ENCODE measurements at places on chromosomes 3 and 15. TPM values are rescaled to one million over a fixed set of nuclear protein-coding genes. Genes with fewer than 3 reads are reported as not detected.

GRCh38 chr15:66733976-66734375 lies 31.9 kb downstream of the SMAD6 start:
- no peaks in the 10 kb centered on the region for H3K4me1 ChIP-seq
- peaks cover 81% of the 10 kb centered on the region for H3K36me3 ChIP-seq
- DNase-seq = no peak
- H3K27me3 ChIP-seq = no peaks in the 10 kb centered on the region

PML gene
- 28.9 TPM for total RNA-seq

DNA sequence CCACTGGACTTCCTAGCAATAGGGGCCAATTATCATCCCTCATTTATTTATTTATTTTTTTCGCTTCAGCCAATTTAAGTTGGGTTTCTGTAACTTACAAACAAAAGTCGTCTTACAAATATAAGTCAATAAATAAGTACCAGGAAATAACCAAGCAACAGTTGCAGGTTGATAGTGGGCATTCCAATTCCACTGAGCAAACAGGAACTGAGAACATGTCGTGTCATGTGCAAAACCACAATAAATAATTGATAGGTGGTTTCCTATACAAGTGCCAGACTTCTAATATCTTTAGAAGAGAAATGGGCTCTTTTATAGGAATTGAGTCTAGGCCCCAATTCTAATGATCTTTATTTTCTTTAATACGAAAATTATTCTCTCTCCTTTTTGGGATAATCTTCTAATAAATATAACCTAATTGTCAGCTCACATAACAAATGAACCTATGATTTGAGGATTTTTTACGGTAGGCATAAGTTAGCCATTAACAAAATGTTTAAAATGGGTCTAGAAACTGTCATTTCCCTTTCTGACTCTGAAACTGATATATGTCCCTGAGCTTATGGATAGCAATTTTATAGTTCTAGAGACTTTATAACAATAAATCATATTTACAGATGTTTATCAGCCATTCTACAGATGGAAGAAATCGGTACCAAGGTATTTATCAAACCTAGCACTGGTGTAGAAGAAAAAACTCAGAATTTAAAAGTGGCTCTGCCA lies 571.8 kb downstream of the FOXP1 start:
- H3K27ac ChIP-seq = no peak overlapping the region
- no peaks in the 10 kb centered on the region for H3K27me3 ChIP-seq
- H3K4me3 ChIP-seq = no peak overlapping the region

SACM1L gene
- 229 TPM for total RNA-seq

GRCh38 chr15:35936284-35936683 lies 390.3 kb upstream of the DPH6 start:
- DNase-seq = no peak
- H3K27ac ChIP-seq = no peak overlapping the region
- H3K36me3 ChIP-seq = no peaks in the 10 kb centered on the region
- H3K4me1 ChIP-seq = peaks cover 9% of the 10 kb centered on the region

PTPN9 gene
- 50.9 TPM for total RNA-seq

- no peak overlapping the region for H3K27ac ChIP-seq
- no peak overlapping the region for H3K4me3 ChIP-seq
Measured at GRCh38 chr3:25510797-25511196, 82.7 kb downstream of the RARB start.

DNAJA4 gene
- 2.2 TPM for total RNA-seq

SOX14 gene
- total RNA-seq = not detected

DNA sequence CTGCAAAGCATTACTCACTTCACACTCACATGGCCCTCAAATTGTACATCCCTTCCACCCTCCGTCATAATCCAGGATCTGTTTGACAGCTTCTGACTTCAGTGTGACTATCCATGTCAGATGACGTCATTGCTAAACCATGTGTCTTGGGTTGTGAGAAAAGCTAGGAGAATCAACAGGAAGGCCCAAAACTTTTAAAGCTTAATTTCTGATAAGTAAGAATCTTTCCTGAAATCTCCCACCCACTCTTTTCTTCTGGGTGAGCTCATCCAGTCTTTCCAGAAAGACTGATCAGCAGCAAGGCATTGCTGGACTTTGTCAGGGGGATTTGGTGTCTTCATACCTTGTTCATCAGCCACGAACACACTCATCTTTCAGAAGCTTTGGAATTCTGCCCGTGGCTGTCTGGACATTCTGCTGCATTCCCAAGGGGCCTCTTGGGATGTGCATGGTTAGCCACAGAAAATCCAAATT lies 11.5 kb upstream of the LMCD1 start:
- no peak for DNase-seq
- H3K4me1 ChIP-seq = peaks cover 7% of the 10 kb centered on the region
- H3K27me3 ChIP-seq = no peaks in the 10 kb centered on the region
- H3K27ac ChIP-seq = no peak overlapping the region

A4GNT gene
- total RNA-seq = not detected

GRCh38 chr3:102156426-102156825 lies 278.4 kb upstream of the ZPLD1 start:
- H3K36me3 ChIP-seq = no peaks in the 10 kb centered on the region
- no peaks in the 10 kb centered on the region for H3K4me1 ChIP-seq
- H3K27me3 ChIP-seq = no peaks in the 10 kb centered on the region
- no peak for DNase-seq
- no peak overlapping the region for H3K27ac ChIP-seq
- H3K4me3 ChIP-seq = no peak overlapping the region

MOBP gene
- total RNA-seq = 7.1 TPM

GRCh38 chr15:51285399-51285798 lies 53.0 kb downstream of the CYP19A1 start:
- H3K4me1 ChIP-seq = no peaks in the 10 kb centered on the region
- H3K4me3 ChIP-seq = no peak overlapping the region
- no peaks in the 10 kb centered on the region for H3K36me3 ChIP-seq
- no peak overlapping the region for H3K27ac ChIP-seq
- no peak for DNase-seq

- H3K4me3 ChIP-seq = peak overlapping the region; percentile 55
- H3K4me1 ChIP-seq = no peaks in the 10 kb centered on the region
- DNase-seq = peak; percentile 90
Measured at GRCh38 chr3:170689893-170690660, 104.2 kb upstream of the SLC7A14 start.

DNA sequence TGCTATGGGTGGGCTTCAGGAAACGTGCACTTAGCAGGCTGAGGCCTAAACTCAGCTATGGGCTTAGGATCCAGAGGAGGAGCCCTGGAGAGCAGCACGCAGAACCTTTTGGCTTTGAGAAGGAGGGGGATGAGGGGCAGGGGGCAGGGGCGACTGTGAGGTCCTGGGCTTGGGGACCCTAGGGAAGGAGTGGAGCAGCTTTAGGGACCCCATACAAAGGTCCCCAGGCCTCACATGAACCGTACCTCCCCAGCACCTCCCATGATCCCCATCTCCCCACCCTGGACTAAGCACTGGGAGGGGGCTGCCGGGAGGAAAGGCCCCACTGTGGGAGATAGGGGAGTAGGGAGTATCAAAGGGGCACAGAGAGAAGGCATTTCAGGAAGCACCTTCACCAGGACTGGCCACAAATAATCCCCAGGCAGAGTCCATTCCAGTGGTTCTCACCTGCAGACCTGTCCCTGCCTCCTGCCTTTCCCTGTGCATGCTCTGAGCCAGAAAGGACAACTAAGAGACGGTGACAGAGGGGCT lies 62.0 kb upstream of the KLF13 start:
- DNase-seq = peak; percentile 36
- no peak overlapping the region for H3K27ac ChIP-seq
- no peak overlapping the region for H3K4me3 ChIP-seq
- H3K36me3 ChIP-seq = no peaks in the 10 kb centered on the region

DNA sequence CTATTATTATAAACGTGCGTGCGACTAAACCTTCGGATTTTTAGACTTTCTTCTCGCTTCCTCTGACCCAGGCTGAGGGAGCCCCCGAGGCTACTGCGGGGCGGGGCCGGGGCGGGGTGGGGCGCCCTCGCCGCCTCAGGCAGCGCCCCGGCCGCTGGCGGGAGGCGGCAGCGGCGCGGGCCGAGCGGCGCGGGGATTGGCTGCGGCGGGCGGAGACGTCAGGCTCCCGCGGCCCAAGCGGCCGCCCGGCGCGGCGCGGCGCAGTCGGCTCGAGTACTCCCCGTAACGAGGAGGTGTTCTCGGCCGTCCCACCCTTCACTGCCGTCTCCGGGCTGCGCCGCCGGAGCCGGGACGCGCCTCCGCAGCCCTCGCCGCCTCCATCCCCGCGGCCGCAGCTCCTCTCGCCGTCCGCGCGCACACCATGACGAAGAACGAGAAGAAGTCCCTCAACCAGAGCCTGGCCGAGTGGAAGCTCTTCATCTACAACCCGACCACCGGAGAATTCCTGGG lies at the start of gene ATP1B3:
ATP1B3 (plus strand) TSS at position 263 of the 510 bp plus-strand sequence; CDS start at position 422, 159 bp downstream.
- no peaks in the 10 kb centered on the region for H3K4me1 ChIP-seq
- DNase-seq = peak; percentile 89
- peaks cover 5% of the 10 kb centered on the region for H3K36me3 ChIP-seq
- peak within 1 kb of the TSS; percentile 99 for H3K4me3 ChIP-seq

GRCh38 chr3:161351330-161351729 lies 20.0 kb downstream of the SPTSSB start:
- no peaks in the 10 kb centered on the region for H3K36me3 ChIP-seq
- H3K4me1 ChIP-seq = no peaks in the 10 kb centered on the region
- H3K27ac ChIP-seq = no peak overlapping the region
- H3K27me3 ChIP-seq = no peaks in the 10 kb centered on the region
- DNase-seq = no peak

GRCh38 chr3:5634411-5634810 lies 446.9 kb downstream of the EDEM1 start:
- peak; percentile 70 for DNase-seq
- no peaks in the 10 kb centered on the region for H3K4me1 ChIP-seq
- no peaks in the 10 kb centered on the region for H3K27me3 ChIP-seq
- no peak overlapping the region for H3K27ac ChIP-seq
- H3K4me3 ChIP-seq = no peak overlapping the region

DNA sequence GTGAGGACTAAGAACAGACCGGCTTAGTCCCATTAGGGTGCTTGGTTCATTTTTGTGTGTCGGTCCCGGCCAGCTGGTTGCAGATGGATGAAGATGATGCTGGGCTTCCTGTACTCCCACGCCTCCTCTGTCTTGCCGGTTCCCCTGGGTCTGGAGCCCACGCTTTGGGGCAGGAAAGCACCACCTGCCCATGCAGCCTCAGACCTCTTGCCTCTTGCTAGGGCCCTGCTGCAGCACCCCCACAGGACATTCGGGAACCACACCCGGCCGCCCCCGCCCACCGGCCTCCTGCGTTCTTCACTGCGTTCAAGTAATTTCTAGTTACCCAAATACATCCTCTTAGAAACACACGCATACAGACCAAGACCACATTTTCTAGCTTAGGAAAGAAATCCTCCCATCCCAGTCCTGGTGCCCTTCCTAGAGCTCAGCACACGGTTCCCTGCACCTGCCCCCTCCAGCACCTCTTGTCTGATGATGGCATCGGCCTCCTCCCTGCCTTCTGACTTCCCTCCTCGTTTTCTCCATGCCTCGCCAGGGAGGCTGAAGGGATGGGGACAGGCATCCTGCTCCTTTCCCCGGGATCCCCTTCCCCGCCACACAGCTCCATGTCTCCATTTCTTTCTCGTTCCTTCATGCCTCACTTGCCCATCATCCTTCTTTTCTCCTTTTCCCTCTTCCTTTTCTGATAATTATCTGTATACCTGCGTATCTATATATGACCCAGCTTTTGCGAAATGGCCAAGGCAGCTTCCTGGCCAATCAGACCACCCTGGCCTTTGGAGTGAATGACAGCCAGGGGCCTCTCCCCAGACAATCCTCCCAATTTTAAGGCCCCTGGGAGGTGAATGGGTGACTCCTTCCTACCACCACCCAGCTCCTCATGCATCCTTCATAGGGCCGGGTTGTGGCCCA lies 30.9 kb downstream of the FAM3D start:
- DNase-seq = no peak
- no peak overlapping the region for H3K4me3 ChIP-seq
- no peaks in the 10 kb centered on the region for H3K4me1 ChIP-seq
- no peak overlapping the region for H3K27ac ChIP-seq

DNA sequence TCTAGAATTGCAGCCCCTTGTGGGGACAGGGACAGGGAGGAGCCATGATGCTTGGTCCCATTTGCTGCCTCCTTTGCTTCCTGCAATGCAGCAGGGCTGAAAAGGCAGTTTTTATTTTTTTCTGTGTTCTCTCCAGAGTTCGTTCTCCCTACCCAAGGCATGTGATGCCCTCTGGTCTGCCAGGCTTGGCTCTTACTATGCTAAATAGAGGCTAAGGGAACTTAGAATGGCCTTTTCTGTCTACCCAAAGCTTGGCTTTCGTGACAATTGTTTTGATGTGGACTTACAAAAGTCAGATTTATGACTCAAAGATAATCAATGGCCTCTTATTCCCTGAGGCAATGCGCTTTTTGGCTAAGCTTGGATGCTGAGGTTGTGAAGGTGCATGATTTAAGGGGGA lies 293.3 kb upstream of the TBL1XR1 start:
- no peak overlapping the region for H3K27ac ChIP-seq
- no peak for DNase-seq
- H3K4me1 ChIP-seq = no peaks in the 10 kb centered on the region
- H3K27me3 ChIP-seq = no peaks in the 10 kb centered on the region

HMG20A gene
- 53.6 TPM for total RNA-seq

WNT5A gene
- 1.4 TPM for total RNA-seq

BSN gene
- 1.7 TPM for total RNA-seq

DNA sequence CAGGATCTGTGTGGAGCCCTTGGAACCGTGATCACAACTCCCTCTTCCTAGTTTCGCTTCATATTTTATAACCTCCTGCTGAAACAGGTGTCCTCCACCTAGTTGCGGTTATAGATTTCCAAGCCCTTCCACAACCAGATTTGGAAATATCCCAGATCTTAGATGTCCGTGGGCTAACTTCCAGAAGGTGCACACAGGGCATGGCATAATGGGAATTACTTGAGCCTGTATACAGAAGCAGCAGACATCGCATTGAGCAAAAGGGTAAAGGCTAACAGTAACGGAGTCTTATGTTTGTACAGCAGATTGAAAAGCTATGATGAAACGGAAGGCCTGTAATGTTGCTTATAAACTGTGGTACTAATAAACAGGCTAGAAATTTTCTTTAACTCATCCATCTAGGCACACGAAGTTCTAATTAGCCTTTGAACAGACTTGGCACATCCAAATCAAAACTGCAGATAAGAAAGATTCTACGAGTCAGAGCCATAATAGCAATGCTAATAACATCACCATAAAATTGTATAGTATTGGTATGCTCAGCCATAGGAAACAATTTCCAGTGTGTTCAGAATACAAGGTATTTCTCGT lies 1.2 kb upstream of the USF3 start:
- no peaks in the 10 kb centered on the region for H3K4me1 ChIP-seq
- no peaks in the 10 kb centered on the region for H3K36me3 ChIP-seq
- no peak overlapping the region for H3K27ac ChIP-seq
- H3K4me3 ChIP-seq = peak overlapping the region; percentile 100

- H3K36me3 ChIP-seq = no peaks in the 10 kb centered on the region
- no peak overlapping the region for H3K27ac ChIP-seq
- no peak overlapping the region for H3K4me3 ChIP-seq
Measured at GRCh38 chr3:10510086-10510742, 4.8 kb upstream of the ATP2B2 start.

All from endodermal cell (in vitro differentiated cells).